ENCODE measurements at places on chromosomes 1 and 21. TPM values are rescaled to one million over a fixed set of nuclear protein-coding genes. Genes with fewer than 3 reads are reported as not detected.

DLGAP3 gene
- total RNA-seq, result not detected

TNFRSF18 gene
- not detected for total RNA-seq

DISP1 gene
- 0.97 TPM for total RNA-seq

GPR3 gene
- 0.46 TPM for total RNA-seq

MEGF6 gene
- total RNA-seq, result 19.8 TPM

PRKAA2 gene
- total RNA-seq, result 2.3 TPM

RGS8 gene
- not detected for total RNA-seq

NPPA gene
- total RNA-seq, result not detected

KRTAP21-2 gene
- not detected for total RNA-seq

PRAMEF18 gene
- not detected for total RNA-seq

LRRC7 gene
- not detected for total RNA-seq

SGIP1 gene
- 49.2 TPM for total RNA-seq

KRTAP10-10 gene
- not detected for total RNA-seq

DUSP12 gene
- 36.2 TPM for total RNA-seq

FAAH gene
- 2.1 TPM for total RNA-seq

TCHHL1 gene
- not detected for total RNA-seq

SLC1A7 gene
- not detected for total RNA-seq

PTPRC gene
- 0.15 TPM for total RNA-seq

ASAP3 gene
- total RNA-seq, result 7.1 TPM

TTC22 gene
- total RNA-seq, result not detected

ELAVL4 gene
- not detected for total RNA-seq

IFNLR1 gene
- total RNA-seq, result not detected

ALG6 gene
- total RNA-seq, result 12.3 TPM

SLC66A1 gene
- 13.6 TPM for total RNA-seq

LORICRIN gene
- not detected for total RNA-seq

KAZN gene
- total RNA-seq, result 0.76 TPM

TCHH gene
- not detected for total RNA-seq

MFAP2 gene
- total RNA-seq, result 16.3 TPM

Measured in epithelial cell of umbilical artery (primary cell).